ENCODE measurements at places on chromosomes 3 and 15.
A peak's percentile ranks its signal among the peaks of the same experiment; 100 is the strongest.

DNA sequence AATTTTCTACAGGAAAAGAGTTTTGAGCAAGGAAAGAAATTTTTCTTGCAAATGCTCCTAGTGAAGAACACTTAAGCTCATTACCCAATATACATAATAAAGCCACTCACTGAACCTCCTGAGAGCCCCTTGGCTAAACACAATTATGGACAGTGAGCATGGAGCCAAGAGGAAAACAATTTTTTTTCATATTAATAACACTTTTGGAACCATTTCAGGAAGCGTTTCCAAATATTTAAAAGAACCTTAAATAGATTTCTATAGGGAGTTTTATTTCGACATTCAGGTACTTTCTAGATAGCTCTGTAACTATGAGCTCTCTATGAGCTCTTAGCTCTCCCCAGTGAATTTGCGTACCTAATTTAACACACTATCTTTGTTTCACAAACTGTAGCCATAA is 581.1 kb downstream of the ZNF385D start:
- DNase-seq = no peak

DNA sequence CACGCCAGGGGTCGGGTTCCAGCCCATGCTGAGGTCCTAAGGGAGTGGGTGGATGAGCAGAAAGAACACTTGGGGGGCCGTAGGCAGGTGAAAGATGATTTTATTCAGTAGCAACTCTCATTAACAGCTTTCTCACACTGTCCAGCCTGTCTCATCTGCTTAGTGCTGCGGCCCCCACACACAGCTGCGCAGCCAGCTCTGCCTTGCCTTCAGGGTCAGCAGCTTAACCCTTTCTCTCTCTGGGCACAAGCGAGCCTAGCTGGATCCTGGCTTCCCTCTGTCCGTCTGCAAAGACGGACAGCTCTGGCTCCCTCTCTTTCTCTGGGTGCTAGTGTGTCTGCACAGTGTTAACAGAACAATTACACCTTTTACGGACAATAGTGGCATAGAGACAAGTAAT is 21.3 kb downstream of the NPAP1 start:
- no peak for DNase-seq

DNA sequence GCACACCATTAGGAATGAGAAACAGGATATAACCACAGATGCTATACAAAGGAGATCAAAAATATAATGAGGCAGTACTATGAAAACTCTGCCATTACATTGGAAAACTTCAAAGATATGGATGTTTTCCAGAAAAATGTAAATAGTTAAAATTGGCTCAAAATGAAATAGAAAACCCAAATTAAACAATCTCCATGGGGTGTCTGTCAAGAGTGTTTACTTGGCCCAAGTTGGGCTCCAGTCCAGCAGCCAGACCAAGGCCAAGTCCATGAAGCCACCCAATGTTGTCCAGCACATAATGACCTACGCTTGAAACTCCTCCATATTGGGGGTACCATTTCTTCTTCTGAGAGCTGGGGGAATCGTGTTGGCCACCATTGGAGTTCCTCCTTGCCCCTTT is 37.1 kb downstream of the CTXND1 start:
- no peak for DNase-seq

- no peak for DNase-seq
Measured at GRCh38 chr15:43406189-43406588, 35.3 kb downstream of the TUBGCP4 start.

DNA sequence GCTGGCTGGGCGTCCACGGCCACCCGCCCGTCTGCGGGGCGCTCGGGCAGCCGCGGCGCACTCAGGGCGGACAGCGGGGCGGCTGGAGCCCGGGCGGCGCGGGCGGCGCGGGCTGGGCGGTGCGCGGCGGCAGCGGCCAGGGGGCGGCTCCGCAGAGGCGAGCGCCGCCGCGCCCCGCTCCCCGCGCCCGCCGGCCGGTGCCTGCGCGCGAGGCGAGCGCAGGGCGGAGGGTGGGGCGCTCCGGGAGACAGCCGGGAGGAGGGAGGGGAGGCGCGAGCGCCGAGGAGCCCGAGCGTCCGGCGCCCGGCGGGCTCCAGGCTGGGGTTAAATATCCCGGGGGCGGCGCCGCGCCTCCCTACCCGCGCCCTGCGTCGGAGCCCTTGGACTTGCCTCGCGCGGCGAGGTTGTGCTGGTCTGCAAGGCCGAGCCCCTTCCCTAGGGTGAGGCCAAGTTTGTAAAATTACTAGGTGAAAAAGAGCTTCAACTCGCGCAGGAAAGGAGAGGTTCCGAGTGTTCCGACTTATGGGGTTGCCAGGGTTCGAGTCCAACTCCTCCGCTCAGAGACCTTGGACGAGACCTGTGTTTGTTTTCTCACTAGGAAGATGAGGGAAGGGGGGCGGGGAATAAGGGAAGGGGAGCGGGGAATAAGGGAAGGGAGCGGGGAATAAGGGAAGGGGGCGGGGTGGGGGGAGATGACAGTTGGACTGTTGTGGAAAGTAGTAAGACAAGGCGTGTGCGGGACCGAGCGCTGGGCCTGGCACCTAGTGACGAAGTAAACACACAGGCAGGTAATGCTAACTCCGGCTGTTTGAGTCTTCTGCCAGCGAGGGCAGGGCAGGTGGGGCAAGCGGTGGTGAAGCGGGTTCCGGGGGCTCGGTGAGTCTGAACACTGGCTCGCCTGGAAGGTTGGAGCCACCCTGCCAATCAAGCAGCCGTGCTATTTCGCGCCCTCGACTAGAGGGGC is at the start of gene TNFAIP8L3:
Gene TNFAIP8L3, minus strand, starts transcription at position 301 of the 964 bp plus-strand sequence. CDS start 311 bp downstream, outside the sequence.
- peak; percentile 7 for DNase-seq

DNA sequence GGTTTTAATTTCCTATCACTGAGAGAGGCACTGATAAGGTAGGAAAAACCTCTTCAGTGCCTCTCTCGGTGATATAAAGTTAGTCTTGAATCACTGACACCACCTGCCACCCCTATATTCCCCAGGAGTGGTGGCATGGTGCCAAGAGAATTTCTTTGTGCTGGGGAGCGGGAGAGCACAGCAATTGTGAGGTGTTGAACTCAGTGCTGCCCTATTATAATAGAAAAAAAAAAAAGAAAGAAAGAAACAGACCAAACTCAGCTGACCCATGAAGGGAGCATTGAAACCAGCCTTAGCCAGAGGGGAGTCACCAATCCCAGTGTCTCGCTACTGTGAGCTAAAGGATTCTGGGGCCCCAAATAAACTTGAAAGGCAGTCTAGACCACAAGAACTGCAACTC is 201.4 kb upstream of the STT3B start:
- DNase-seq = peak; percentile 63

GRCh38 chr3:31772272-31772671 is 208.8 kb downstream of the OSBPL10 start:
- DNase-seq = no peak

DNA sequence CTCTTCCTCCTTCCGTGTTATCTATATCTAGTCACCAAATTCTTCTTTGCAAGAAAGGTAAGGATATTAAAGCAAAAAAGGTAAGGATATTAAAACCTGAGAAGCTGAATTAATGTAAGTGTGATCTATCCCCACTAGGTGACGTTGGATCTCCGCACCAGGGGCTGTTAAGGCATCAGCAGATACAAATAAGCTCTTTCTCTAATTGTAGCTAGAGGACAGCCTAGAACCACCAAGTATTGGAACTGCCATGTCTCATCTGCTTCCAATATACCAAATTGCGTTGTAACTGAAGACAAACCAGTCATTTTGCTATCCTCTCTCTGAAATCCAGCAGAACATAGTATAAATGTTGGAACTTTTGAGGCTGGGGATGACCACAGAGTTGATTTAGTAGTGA is 471.2 kb upstream of the TGFBR2 start:
- DNase-seq = no peak

DNA sequence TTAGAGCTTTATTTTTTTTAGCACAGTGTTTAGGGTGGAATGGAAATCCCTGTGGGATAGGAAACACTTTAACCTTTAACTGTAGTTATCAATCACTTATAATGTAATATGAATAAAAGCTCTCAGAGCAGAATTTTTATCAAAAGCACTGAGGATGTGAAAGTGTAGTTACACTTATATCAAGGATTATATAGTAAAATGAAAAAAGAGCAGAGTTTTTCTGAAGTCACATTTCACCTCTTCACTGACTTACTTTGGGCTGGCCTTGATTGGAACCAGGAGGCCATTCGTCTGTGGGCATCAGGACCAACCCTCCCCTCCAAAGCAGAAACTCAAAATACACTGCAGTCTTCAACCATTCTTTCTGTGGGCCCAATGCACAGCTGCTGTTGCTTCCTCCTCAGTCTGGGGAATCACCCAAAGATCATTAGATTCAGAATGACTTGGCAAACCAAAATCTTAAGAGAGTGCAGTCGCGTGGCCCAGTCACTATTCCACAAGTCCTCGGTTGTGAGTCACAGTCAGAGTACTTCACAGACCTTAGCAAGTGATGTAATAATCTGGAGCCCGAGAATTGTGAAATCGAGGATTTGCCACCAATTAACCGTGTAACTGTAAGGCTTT is 132.6 kb upstream of the COL8A1 start:
- no peak for DNase-seq

DNA sequence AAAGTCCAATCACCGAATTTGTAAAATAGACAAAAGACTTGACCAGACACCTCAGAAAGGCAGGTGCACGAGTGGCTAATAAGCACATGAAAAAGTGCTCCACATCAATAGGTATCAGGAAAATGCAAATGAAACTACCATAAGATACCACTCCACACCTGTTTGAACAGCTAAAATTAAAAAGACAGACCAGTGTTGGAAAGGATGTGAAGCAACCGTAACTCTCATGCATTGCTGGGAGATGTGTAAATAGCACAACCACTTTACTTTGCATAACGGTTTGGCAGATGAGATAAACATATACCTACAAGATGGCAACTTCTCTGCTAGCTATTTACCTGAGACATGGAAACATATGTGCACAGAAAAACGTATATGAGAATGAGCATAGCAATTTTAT is 56.9 kb downstream of the CADPS start:
- DNase-seq = no peak

- no peak for DNase-seq
Measured at GRCh38 chr3:182246870-182247269, 535.1 kb downstream of the SOX2 start.

- no peak for DNase-seq
Measured at GRCh38 chr3:11698326-11699082, 54.8 kb upstream of the VGLL4 start.

- no peak for DNase-seq
Measured at GRCh38 chr3:18917923-18918322, 230.4 kb upstream of the KCNH8 start.

DNA sequence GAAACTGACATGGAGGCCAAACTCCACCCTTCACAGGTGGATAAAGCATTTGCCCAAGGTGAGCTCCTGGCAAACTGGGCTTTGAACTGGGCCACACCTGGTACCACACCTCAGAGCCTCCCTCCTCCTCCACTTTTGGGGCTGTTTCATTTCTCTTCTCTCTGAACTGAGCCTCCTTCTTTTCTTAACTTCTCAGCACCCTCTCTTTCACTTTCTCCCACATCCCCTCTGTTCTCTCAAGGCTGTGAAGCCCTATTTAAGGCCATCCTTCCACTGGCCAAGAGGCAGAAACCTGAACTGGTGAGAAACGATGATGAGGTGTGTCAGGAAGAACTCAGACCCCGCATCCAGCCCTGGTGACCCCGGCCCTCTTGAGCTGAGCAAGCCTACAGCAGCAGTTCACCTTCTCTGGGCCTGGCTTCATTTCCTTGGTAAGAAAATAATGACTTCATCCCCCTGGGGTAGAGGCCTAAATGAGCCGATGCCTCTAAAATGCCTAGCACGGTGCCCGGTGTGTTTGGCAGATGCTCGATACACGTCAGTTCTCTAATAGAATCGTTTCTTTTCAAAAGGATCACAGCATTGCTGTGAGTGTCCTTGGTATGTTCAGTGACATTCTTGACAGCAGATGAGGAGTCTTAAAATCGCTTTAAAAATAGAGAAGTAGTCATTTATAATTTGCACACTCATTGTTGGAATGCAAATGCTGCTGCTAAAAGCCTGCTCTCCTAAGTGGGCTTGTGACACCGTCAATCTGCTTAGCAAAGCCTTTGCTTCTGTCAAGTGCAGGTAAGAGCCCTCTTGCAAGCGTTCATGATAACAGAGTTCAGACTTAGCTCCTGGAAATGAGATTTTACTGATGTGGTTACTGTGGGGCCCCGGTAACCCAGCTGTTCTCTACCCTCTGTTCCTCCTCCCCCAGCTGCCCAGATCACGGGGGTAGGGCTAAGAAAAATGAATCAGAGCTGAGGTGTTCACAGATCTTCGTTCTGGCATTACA is 97.7 kb upstream of the ATP2B2 start:
- no peak for DNase-seq

DNA sequence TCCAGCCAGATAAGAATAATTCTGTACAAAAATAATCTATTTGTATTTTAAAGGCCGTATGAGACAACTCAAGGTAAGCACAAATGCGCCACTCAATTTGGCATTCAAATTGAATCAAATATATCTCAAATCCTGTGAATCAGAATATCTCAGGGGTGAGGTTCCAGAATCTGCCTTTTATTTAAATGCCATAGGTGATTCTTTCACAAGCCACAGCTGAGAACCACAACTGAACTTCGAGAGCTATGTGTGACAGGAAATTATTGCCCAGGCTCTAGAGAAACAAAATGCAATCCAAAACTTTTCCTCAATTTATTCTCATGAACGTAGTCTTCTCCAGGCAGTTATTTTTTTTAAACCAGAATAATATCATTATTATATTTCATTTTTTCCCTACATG is 11.9 kb downstream of the ATP8B4 start:
- no peak for DNase-seq

DNA sequence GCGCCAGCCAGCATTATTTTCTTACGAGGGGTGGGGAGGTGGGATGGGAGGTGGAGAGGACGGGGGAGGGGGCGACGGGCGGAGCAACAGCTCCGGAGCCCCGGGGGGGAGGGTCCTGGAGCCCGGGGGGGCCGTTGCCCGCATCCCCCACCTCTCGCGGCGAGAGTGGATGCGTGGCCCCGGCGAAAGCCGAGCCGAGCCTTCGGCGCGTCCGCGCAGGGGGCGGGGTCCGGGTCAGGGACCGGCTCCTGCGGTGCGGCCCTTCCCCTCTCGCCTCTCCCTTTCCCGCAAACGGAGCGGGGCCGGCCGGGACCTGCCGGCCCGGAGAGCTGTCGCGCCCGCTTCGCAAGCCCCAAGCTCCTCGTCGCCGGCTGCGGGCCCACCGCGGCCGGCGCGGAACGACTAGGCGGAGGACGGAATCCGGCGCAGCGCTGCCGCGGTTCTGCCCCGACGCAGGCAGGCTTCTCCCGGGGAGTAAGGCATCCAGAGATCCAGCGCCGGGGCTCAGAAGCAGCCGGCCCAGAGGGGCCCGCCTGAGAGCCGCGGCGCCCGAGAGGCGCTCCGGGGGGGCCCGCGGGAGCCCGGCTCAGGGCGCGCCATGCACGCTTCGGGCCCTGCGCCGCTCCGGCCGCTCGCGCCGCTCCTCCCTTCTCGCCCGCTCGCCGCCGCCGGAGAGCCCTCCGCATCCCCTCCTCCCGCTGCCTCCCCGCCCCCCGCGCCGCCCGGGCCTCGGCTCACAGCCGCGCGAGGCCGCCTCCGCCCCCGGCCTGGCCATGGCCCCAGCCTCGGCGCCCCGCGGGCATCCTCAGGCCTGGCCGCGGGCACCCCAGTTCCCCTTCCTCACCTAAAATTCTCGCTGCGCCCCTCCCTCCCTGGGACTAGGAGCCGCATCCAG is 459 bp upstream of the ADCY5 start:
- DNase-seq = no peak
